ENCODE measurements at places on chromosomes 2 and 18. TPM values are rescaled to one million over a fixed set of nuclear protein-coding genes. Genes with fewer than 3 reads are reported as not detected.

DNA sequence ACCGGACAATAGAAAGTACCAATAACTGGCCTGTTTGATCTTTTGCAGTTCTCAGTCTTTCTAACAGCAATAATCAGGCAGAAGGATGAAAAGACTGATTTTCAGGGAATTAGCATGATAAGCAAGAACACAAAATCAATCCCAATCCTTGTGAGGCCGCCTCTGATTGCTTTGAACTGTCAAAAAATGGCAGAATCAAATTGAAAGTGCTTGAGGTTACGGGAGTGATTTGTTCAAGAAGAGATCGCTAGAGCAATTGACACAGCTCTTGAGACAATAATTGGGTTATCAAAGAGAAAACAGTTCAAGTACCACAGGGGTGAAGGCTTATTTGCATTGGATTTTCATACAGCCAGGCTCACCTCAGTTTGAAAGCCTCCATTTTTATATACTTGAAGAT is 663.4 kb downstream of the ARHGAP15 start:
- DNase-seq = no peak

GRCh38 chr2:49973436-49973835 is 819.1 kb upstream of the FSHR start:
- DNase-seq = no peak

DNA sequence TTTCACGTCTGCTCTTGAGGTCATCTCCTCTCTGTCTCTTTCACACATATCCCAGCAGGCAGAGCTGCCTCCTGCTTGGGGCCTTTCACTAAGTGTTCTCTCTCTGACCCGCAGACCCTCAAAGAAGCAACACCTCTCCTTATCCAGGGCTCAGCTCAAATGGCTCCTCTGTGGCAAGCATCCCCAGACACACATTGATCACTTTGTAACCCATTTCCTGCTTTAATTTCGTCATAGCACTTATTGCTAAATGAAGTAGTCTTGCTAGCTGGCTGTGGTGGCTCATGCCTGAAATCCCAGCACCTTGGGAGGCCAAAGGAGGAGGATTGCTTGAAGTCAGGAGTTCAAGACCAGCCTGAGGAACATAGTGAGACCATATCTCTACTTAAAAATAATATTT is 41.4 kb downstream of the SGPP2 start:
- no peak for DNase-seq

- DNase-seq = no peak
Measured at GRCh38 chr2:18639756-18640453, 50.5 kb upstream of the NT5C1B start.

DNA sequence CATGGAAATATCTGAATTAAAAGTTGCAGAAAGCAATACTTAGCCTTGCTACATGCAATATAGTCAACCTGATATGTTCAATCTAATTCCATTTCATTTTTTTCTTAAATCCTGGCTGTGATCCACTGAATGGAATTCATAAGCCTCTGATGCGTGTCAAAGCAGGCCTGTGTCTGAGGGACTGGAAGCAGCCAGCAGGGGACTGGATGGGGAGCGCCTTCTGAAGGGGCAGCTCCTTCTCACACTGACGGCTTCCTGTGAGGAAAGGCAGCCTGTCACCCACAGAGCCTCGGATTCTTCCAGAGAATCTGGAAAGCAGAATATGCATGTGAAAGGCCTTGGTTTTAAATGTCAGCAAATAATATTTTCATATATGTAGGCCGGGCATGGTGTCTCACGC is 73.5 kb downstream of the KCNF1 start:
- no peak for DNase-seq

DNA sequence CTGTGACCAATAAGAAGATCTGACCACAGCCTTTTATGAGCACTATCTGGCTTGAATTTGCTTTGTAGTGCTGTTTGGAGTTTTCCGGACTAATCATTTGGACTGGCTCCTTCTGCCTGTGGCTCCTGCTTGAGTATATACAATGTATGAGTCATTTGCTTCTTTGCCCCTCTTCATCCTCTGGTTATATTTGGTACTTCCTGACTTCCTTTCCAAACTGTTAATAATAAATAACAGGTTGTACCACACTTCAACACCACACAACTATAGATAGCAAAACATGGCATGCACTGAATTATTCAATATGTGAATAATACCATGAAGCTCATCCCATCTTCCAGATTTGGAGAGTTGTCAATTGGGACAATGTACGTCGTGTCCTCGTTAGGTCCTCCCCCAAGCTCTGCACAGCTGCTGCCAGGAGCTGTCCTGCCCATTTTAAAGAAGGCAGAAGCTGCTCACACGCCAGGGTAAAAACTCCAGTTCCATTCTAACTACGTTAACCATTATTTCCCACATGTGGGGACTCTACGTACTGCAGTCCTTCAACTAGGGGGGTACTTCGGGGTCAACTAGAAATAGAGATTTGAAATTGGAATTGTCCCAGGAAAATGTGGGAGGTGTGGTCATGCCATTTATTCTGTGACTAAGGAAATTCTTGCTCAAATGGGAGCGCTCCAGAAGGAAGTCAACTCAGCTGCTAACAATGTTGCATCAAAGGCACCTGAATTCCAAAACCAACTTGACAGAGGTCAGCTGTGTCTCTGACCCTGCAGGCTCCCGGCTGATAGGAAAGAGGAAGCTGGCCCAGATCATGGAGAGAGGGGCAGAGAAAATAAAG is 38.1 kb downstream of the ST8SIA5 start:
- DNase-seq = no peak

DNA sequence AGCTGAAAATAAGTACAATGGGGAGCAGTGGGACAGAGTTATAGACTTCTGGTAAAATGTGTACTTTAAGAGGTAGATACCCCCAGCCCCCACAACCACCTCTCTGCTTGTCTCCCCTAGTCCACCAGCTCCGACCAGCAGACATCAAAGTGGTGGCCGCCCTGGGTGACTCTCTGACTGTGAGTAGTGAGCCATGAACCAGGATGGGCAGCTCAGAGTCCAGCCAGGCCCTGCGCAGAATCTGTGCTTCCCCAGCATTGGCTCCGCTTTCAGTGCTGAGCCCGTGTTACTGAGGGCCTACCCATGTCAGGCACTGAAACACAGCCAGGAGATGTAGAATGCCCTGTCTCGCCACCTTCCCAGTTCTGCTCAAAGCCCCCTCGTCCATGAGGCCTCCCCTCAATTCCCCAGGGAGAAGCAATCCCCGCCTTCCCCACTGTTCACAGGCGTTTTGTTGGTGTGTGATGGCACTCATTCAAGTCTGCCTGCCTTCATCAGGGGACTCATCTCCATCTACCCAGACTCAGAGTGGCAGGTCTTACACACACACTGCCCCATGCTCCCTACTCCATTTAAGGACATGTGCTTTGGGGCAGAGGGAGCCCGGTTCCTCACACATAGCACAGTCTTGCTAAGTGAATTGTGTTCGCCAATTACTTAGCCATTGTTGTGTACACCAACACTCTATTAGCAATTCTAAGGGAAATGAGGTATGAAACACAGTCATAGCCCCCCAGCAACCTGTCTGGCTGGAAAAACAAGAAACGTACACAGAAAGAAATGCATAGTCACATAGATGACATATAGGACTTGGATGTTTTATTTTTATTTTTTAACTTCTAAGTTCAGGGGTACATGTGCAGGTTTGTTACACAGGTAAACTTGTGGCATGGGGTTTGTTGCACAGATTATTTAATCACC is 122.6 kb downstream of the PLB1 start:
- no peak for DNase-seq

DNA sequence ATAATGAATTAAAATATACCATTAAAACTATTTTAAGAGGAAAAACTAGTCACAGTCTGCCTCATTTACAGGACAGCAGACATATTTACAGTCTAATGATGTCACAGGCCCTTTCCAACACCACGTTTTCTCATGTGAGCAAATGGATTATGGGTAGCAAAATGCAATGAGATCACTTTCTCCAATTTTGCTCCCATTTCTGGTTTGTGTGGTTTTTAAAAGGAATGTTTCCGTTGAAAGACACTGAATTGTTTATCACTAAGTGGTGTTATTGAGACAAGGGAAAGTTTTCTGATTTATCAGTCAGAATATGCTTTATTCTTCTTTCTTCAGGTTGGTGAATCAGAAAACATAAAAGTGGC is 11.4 kb upstream of the NR4A2 start:
- DNase-seq = no peak

GRCh38 chr2:203799908-203800307 is 67.7 kb upstream of the CTLA4 start:
- DNase-seq = no peak

DNA sequence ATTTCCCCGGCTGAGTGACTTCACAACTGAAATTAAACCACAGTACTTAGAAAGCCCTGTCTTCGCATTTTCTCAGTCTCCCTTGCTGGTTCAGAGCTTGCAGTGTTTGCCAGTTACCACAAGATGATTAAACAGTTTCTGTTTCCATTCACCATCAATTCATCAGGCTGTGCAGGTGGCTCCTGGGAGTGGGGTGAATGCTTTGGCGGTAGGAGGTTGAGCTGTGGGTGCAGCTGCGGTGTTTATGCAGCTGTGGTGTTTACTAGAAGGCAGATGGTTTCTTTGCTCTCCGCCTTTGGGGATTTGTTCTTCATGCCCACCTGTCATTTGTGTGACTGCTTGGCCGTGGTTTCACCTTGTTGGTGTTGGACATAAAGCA is 16.1 kb downstream of the ACOXL start:
- DNase-seq = peak; percentile 44

- peak; percentile 24 for DNase-seq
Measured at GRCh38 chr2:46487667-46488335, 8.4 kb downstream of the TMEM247 start.

GRCh38 chr18:28514699-28515098 is 337.8 kb upstream of the CDH2 start:
- DNase-seq = no peak

GRCh38 chr2:20687260-20687832 is 20.4 kb downstream of the GDF7 start:
- DNase-seq = no peak

- no peak for DNase-seq
Measured at GRCh38 chr2:139480161-139480650, 700.0 kb upstream of the NXPH2 start.

GRCh38 chr2:203763938-203764664 is 57.7 kb downstream of the CD28 start:
- DNase-seq = no peak

GRCh38 chr2:134522496-134523455 is 196.0 kb downstream of the TMEM163 start:
- no peak for DNase-seq

- DNase-seq = no peak
Measured at GRCh38 chr18:58144671-58145285, 100.8 kb downstream of the NEDD4L start.

- no peak for DNase-seq
Measured at GRCh38 chr2:165699946-165700345, 94.1 kb downstream of the GALNT3 start.

- DNase-seq = no peak
Measured at GRCh38 chr18:13433685-13434084, 215.1 kb downstream of the LDLRAD4 start.

GRCh38 chr2:70513738-70514137 is 39.9 kb downstream of the TGFA start:
- no peak for DNase-seq

- no peak for DNase-seq
Measured at GRCh38 chr2:60353406-60353800, 200.1 kb downstream of the BCL11A start.

DNA sequence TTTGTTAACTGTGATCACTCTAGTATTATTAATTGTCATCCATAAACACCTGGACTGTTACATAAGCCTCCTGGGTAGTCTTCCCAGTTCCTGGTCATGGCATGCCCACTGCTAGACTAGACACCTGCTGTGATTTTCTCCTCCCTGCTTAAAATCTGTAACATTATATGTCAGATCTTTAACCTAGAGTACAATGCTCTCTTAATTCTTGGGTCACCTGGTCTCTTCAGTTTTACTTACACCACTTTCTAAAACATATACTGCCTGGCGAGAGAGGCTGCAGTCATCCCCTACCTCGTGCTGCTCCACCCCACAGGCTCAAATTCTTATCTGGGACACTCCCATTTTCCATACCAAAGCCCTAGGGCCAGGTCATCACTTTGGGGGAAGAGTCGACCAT is 161.3 kb downstream of the CDH2 start:
- DNase-seq = no peak

The FBXO15 gene
- total RNA-seq = not detected

The CFAP53 gene
- not detected for total RNA-seq

The NCOA1 gene
- 54.3 TPM for total RNA-seq

The EPHA4 gene
- total RNA-seq = 16.5 TPM

The COA5 gene
- 32.7 TPM for total RNA-seq

The ANKRD23 gene
- total RNA-seq = 7.5 TPM

The HMSD gene
- total RNA-seq = not detected

The SERPINB11 gene
- not detected for total RNA-seq

The TRABD2A gene
- 56.3 TPM for total RNA-seq

The REG3A gene
- 1,340 TPM for total RNA-seq

The CSRNP3 gene
- 1.6 TPM for total RNA-seq

The ADRA2B gene
- total RNA-seq = not detected

The XIRP2 gene
- total RNA-seq = not detected

The LIMS4 gene
- 0.67 TPM for total RNA-seq

The OSR1 gene
- total RNA-seq = 14.9 TPM

The KLHL29 gene
- 18.2 TPM for total RNA-seq

The NCKAP5 gene
- total RNA-seq = 9.1 TPM

The HTR2B gene
- total RNA-seq = not detected

The GAREM2 gene
- 0.85 TPM for total RNA-seq
